Stimulated activated CD8-positive, alpha-beta memory T cell treated with anti-CD3 and anti-CD28 coated beads, Interleukin-4, amount 100 ng/mL, for 1 hour (primary cell): ENCODE measurements at places on chromosomes 3 and 15.

DNA sequence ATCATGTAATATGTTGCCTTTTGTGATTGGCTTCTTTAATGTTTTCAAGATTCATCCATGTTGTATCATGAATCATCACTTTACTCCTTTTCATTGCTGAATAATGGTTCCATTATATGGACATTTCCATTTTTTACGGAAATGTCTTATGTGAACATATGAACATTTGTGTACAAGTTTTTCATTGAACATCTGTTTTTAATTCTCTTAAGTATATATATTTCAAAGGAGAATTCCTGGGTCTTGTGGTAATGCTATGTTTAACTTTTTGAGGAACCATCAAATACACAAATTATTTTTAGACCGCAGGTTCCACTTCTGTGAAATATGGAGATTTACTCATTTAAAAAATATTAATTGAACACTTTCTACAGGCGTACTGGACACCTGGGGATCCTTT is 85.7 kb downstream of the ARIH1 start:
- DNase-seq: no peak

GRCh38 chr15:66834881-66835878 is 133.1 kb downstream of the SMAD6 start:
- DNase-seq: no peak

GRCh38 chr3:100104442-100104798 is 9.9 kb downstream of the FILIP1L start:
- DNase-seq: no peak

- DNase-seq: no peak
These were observed 12.3 kb downstream of the RLBP1 start for GRCh38 chr15:89209057-89209456.

- no peak for DNase-seq
These were observed 28.6 kb downstream of the CHP1 start for GRCh38 chr15:41259546-41260189.

GRCh38 chr15:100740138-100740537 is 137.7 kb downstream of the ASB7 start:
- DNase-seq: no peak

GRCh38 chr3:8451696-8452095 is 49.9 kb upstream of the LMCD1 start:
- DNase-seq: no peak

GRCh38 chr3:29183346-29184087 is 97.4 kb upstream of the RBMS3 start:
- DNase-seq: no peak

DNA sequence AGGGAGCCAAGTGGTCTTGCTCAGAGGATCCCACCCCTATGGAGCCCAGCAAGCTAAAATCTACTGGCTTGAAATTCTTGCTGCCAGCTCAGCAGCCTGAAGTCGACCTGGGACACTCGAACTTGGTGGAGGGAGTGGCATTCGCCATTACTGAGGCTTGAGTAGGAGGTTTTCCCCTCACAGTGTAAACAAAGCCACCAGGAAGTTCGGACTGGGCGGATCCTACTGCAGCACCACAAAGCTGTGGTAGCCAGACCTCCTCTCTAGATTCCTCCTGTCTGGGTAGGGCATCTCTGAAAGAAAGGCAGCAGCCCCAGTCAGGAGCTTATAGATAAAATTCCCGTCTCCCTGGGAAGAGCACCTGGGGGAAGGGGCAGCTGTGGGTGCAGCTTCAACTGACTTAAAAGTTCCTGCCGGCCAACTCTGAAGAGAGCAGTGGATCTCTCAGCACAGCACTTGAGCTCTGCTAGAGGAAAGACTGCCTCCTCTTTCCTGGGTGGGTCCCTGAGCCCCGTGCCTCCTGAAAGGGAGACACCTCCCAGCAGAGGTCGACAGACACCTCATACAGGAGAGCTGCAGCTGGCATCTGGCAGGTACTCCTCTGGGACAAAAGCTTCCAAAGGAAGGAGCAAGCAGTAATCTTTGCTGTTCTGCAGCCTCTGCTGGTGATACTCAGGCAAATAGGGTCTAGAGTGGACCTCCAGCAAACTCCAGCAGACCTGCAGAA is 576.3 kb upstream of the NECTIN3 start:
- DNase-seq: no peak

GRCh38 chr15:45630917-45631691 is 3.7 kb upstream of the SQOR start:
- DNase-seq: no peak

DNA sequence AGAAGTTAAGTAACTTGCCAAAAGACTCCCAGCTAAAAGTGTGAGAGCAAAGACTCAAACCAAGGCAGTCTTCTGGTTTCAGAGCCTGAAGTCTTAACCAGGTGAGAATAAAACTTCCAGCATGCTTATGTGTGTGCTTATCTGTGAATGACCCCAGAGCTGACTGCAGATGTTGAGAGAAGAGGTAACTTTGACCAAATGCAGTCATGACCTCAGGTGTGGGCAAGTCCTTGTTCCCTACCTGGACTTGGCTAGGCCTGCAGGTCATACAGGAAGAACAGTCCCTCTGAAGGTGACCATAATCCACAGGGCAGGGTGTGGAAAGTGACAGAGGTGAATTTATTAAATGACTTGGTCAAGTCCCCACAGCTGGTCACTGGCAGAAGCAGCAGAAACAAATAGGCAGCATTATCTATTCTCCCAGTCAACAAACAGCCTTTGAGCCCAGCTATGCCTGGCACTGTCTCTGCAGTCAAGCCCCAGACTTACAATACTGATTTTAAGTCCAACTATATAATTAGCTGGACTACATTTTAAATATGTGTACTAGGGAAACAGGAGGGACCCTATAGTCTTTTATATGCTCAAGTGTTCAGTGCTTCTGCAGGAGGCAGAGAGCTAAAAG is 3.0 kb upstream of the CPEB1 start:
- DNase-seq: no peak

DNA sequence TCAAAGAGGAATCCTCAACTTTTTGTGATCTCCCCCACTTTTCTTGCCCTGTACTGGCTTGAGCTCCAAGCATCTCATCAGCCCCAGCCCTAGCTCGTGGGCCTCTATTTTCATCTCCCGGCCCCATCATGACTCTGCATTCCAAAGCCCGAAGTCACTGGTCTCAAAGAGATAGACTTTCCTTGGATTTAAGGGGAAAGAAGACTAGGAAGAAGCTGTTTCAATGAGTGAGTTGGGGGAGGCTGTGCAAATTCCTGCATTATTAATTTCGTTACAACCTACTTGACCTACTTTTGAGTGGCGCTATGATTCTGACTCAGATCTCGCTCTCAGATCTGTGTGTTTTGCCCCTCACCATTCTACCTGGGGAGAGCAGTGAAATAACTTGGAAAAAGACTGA is 266.6 kb upstream of the TBL1XR1 start:
- DNase-seq: no peak

DNA sequence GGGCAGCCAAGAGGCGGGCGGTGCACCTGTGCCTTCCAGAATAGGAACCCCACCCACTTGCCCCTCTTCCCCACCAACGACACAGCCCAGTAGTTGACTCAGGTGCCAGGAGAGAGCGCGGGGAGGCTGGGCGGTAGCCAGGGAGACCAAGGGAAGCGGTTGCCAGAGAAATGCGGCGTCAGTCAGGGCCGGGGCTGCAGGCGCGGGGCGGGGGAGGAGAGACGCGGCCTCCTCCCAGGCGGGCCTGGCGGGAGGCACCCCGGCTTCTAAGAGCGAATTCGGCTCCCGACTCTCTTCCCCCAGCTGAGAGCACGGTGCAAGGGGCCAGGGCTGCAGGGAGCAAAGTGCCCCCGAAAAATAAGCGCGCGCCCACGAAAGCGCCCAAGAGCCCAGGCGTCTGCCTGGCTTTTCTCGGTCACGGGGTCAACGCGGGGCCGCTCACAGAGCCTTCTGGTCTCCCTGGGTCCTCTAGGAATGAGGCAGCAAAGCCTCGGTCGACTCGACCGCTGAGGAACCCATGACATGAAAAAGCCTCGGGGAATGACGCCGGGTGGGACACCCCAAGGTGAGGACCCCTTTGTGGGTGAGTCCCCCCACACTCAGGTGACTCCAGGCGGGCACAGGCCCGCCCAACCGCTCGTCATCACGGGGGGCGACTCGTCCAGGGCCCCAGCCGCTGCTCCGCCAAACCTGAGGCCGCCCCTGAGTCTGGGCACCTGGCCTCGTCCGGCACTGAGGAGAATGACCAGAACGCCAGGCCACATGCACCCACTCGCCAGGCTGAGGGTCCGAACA is 716 bp downstream of the CPEB1 start:
- DNase-seq: no peak

DNA sequence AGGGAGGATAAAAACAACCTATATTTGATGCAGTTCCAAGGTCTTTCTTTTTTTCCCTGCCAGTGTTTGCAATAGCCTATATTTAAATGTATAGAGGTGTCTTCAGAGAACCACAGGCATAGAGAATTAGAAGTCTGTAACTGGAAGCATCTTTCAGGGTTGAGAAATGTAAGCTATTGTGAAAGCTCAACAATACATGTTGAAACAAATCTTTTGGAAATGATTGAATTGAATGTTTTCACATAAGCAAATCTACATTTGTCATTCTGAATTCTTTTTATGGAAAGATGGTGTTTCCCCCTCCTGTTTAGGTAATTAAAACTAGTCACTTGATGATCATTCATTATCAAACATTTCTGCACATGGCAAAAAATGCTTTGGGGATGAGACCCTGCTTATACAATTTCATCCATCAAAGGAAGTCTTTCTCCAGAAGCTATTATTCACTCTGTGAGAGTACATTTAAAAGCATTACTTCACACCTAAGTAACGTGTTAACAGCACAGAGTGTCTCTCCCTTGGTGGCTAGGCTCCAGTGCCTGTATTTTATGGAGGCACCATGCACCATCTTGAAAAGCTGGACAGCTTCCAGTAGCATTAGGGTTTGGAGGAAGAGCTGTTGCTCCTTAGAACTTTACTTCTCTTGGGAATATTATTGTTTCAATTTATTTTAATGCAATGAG is 406.2 kb downstream of the LSAMP start:
- DNase-seq: no peak

- no peak for DNase-seq
These were observed 65.1 kb downstream of the HCN4 start for GRCh38 chr15:73303636-73304035.

- DNase-seq: no peak
These were observed 116.7 kb upstream of the CGNL1 start for GRCh38 chr15:57259568-57260040.
